ENCODE measurements at places on chromosomes 5 and 9.
A peak's percentile ranks its signal among the peaks of the same experiment; 100 is the strongest.

DNA sequence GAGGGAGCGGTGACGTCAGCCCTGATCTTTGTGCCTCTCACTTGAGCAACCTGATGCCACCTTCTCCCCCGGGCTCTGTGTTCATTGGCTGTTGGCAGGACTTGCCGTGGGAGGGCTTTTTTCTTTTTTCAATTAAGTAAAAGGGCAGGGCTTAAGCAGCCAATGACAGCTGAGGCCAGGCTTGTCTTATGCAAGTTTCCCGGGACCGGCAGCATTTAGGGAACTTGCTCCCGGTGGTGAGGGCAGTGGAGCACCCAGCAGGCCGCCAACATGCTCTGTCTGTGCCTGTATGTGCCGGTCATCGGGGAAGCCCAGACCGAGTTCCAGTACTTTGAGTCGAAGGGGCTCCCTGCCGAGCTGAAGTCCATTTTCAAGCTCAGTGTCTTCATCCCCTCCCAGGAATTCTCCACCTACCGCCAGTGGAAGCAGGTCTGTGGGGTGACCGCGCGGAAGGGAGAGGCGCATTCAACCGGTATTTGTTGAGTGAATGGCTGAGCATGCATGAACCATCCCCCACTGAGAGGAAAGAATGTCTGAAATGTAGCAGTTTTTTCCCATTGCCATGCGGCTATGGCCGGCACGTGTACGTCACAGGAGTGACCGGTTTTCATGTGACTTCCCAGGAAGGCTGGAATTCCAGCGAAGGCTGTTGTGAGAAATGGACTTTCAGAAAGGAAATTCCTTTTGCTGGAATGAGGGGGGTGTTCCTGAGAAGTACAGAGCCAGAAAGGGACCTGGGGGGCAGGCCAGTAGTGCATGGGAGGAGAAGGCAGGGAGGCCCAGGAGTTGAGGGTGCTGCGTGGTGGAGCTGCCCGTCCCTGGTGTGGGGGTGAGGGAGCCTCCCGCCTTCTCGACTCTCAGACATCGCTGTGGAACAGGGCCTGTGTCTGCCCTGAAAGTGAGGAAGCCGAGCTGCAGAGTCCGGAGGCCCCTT, 29.0 kb downstream of the PTGES2 start:
- peak; percentile 98 for DNase-seq

DNA sequence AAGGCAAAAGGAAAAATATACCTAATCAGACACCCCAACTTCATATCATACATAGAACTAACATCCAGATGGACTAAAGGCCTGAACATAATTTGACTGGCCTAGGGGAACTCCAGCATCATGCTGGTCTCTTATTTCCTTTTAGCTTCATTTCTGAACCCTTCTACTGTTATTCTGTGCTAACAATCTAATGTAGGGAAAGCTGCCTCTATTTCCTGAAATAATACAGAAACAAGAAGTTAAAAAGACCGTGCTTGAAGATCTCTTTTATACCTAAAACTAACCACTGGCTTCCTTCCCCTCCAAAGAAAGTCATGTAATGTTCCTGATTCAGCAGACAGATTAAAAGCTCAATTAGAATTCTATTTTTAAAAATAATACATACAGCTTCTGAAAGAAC, 36.7 kb downstream of the LPAR1 start:
- no peak for DNase-seq

DNA sequence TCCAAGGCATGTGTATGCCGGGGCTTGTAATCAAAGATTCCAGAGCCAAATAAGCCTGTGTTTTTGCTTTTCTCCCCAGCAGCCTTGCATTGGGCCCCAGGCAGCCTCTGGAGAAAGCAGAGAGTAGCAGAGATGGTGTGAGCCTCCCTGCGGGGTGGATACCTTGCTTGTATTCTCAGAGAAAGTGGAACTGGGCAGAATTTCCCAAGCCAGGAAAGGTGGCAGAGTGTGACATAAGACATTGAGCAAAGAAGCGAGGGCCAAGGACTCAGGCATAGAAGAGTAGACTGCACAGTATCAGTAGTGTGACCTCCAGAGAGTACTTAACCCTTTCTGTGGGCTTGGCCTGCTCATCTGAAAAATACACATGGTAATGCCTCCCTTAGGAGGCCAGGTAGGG, 1.6 kb upstream of the GSN start:
- DNase-seq = no peak

DNA sequence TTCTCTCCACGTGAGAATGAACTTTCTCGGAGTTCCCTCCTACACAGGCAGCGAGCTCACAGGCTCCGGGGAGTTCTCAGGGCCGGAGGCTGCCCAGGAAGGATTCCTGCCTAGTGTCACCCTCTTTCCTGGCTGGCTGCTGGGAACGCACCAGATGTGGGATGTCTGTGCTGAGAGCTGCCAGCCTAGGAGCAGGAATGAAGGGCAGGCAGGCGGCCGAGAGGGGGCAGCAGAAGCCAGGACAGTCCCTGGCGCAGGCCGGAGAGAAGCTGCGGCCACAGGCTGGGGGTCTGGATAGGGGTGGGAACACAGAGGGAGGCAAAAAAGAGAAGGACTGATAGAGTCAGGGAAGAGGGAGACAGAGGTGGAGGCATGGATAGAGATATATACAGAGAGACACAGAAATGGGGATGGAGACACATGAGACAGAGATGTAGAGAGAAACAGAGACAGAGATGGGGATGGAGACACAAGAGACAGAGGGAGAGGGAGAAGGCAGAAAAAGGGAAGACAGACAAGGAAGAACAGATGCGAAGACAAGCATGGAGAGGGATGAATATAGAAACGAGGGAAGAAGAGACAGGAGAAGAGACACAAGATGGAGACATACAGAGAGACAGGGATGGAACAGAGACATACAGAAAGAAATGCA, 25.3 kb upstream of the ENHO start:
- DNase-seq = peak; percentile 81

- no peak for DNase-seq
Observed at GRCh38 chr9:80177949-80178480, 606.2 kb downstream of the TLE4 start.

- no peak for DNase-seq
Observed at GRCh38 chr5:72624641-72625236, 117.5 kb upstream of the ZNF366 start.

DNA sequence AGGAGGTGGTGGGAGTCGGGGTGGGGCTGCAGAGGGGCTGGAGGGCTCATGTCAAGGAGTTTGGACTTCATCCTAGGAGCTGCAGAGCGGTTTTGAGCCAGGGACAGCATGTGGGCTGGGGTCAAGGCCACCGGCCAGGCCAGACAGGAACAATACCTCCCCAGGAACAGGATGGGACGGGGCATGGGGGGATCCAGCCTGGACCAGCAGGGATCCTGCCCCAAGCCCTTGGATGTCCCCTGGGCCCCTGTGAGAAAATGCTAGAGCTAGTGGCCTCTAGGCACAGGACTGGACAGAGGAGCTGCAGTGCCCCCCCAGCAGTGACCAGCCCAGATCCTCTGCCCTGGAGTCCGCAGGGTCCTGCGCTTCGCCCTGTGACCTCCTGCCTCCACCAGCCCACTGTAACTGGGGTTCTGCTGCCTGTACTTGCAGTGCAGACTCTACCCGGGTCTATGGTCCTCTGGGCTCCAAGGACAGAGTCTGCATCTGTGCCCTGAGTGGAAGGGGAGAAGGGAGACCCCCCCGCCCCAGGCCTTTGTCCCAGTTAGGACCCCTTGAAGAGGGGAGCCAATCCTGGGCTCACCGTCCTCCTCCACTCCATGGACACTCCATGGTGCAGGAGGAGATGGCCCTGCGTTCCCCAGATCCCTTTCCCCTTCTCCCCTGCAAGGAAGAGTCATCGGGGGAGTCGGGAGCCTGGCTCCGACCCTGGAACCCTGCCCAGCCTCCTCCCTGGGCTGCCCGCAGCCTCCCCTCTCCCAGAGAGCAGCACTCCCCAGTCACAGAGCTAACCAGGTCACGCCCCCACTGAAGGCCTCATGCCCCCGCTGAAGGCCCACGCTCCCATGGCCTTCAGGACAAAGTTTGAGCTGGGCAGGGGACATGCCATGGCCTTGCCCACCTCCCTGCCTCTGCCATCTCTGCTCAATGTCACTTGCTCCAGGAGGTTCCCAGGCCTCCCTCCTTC, 3.0 kb upstream of the MXD3 start:
- DNase-seq = no peak

GRCh38 chr5:67515020-67515689, 318.6 kb upstream of the CD180 start:
- DNase-seq = no peak

GRCh38 chr9:124384846-124385245, 30.4 kb downstream of the PSMB7 start:
- DNase-seq = no peak

GRCh38 chr5:96729156-96729555, 67.0 kb downstream of the CAST start:
- peak; percentile 23 for DNase-seq
